ENCODE measurements at places on chromosomes 3 and 15.

GRCh38 chr3:22922317-22922716 lies 280.8 kb upstream of the UBE2E2 start:
- DNase-seq: peak; percentile 14

DNA sequence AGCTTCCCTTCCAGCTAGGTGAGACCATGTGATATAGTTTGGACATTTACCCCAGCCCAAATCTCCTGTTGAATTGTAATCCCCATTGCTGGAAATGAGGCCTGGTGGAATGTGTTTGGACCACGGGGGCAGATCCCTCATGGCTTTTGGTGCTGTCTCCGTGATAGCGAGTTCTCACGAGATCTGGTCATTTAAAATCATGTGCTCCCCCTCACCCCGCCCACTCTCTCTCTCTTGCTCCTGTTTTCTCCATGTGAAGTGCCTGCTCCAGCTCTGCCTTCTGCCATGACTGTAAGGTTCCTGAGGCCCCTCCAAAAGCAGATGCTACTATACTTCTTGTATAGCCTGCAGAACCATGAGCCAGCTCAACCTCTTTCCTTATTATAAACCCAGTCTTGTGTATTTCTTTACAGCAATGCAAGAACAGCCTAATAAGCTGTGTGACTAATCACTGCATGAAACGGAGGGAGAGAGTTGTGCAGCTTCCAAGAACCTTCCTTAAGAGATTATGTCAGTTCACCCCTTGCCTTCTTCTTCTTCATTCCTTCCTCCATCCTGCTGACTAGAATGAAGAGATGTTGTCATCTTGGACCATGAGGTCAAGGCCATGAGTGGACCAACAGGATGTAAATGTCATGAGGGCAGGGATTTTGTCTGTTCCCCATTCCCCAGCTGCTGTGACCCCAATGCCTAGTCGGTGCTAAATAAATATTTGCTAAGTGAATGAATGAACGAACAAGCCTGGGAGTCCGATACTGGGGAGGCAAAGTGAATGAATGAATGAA lies 91.0 kb downstream of the CPN2 start:
- no peak for DNase-seq

GRCh38 chr15:80403712-80404056 lies 498 bp upstream of the ARNT2 start:
- DNase-seq: peak; percentile 28

DNA sequence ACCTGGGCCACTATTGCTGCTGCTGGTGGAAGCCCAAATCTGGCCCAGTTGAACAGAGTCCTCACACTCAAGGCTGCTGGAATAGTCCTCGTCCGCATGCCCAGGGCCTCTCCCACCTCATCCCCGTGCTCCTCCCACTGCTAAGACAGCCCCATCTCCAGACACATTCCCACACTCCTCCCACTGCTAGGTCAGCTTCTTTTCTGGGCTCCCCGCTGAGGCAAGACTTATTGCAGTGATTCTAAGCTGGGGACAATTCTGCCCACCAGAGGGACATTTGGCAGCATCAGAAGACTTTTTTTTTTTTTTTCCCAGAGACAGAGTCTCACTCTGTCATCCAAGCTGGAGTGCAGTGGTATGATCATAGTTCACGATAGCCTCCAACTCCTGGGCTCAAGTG lies 35.1 kb downstream of the POC1A start:
- DNase-seq: no peak

GRCh38 chr3:54826251-54826691 lies 101.6 kb downstream of the LRTM1 start:
- no peak for DNase-seq

DNA sequence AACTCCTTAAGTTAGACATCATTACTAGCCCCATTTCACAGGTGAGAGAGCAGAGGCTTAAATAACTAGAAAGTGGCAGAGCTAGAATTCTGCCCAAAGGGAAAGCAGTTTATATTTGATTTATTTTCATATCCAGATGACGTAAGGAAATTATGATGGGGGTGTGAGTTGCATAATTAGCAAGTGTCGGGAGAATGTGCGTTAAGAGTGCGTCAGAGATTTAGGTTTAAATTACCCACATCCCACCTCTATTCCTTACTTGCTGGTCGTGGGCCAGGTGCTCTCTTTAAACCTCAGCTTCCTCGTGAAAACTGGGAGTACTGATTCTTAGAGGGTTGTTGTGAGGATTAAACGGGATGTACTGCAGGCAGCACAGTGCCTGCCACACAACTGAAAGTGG lies 32.3 kb downstream of the FSTL1 start:
- no peak for DNase-seq

GRCh38 chr3:145936971-145937370 lies 224.0 kb downstream of the PLOD2 start:
- no peak for DNase-seq

DNA sequence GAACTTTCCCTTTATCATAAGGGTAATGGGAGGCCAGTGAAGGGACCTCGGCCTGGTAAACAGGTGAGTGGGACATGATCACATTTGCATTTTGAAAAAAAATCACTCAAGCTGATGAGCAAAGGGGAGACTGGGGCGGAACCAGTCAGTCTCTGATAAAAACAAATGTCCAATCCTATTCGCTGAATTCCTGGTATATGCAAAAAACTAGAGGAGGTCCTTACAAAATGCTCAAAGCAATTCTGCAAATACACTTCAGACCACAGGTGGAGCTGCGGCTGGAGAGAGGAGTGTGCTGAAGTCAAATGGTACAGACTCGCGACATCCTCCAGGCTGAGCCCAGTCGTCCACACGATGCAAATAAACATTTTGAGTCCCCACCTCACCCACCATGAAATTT lies 166.7 kb downstream of the FOXP1 start:
- no peak for DNase-seq

DNA sequence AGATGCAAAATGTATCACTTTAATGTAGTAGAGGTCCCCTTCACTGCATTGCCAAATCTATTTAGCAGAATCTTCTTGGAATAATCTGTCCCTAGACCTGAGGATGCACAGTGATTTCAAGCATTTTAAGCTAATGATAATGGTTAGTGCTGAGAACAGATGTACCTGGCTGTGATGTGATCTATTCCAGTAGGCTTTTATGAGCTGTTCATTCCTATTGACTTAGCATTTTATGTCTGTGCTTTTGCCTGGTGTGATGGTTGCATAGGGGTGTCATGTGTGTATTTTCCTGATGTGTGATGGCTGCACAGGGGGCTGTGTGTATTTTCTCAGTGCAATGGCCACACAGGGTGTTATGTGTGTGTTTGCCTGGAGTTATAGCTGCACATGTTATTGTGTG lies 272.9 kb downstream of the TIGIT start:
- no peak for DNase-seq

GRCh38 chr15:68427366-68427765 lies 4.6 kb downstream of the ITGA11 start:
- no peak for DNase-seq

DNA sequence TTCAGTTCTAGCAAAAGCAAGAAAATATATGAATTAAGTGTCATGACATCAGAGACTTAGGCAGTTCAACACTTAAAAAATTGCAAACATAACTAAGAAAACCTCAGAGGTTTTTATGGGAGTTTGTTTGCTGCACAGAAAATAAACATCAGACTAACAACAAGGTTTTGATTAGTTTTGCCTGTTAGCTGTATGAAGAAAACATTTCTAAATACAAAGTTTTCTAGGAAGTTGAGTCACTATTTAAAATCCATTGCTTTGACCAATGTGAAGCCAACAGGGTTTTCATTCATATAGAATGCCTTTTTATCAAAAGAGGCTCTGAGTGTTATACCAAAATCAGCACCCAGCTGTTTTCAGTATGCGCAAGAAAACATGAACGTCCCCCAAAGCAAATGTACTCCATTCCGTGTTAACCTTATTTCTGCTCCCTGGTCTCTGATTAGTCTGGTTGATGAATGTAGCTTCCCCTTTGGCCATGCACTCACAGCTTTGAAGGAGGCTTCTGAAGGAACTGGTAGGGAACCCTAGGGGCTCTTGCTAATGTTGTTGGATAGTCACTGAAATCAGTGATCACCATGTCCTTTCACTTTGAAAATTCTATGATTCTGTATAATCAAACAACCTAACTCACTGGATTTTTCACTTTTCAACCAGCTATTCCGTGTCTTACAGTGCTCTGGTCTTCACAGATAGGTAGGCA lies 89.6 kb upstream of the TSEN2 start:
- DNase-seq: no peak

GRCh38 chr3:71372241-71372768 lies 211.2 kb downstream of the FOXP1 start:
- DNase-seq: no peak

- DNase-seq: no peak
Measured at GRCh38 chr3:175956964-175957363, 1097.8 kb downstream of the NAALADL2 start.

GRCh38 chr3:158830391-158830790 lies 28.5 kb downstream of the MFSD1 start:
- DNase-seq: no peak

- DNase-seq: no peak
Measured at GRCh38 chr3:9255976-9256375, 6.5 kb upstream of the SRGAP3 start.

DNA sequence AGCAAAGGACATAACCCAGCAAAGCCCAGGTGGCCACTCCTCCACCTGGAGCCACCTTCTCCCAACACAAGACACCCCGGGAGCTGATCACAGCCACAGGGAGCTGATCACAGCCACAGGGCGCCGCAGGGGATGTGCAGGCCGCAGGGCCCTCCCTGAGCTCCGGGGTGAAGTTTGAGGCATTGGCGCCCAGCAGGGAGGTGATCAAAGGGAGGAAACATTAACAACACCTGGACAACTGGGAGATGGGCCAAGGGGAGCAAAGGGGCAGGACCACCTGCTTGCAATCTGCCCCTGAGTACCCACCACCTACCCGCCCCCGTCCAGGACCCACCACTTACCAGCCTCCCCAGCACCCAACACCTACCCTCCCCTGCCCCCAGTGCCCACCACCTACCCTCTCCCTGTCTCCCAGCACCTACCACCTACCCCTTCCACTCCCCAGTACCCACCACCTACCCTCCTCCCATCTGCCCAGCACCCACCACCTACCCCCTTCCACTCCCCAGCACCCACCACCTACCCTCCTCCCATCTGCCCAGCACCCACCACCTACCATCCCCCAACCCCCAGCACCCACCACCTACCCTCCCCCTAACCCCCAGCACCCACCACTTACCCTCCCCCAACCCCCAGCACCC lies 2.4 kb downstream of the UROC1 start:
- no peak for DNase-seq

DNA sequence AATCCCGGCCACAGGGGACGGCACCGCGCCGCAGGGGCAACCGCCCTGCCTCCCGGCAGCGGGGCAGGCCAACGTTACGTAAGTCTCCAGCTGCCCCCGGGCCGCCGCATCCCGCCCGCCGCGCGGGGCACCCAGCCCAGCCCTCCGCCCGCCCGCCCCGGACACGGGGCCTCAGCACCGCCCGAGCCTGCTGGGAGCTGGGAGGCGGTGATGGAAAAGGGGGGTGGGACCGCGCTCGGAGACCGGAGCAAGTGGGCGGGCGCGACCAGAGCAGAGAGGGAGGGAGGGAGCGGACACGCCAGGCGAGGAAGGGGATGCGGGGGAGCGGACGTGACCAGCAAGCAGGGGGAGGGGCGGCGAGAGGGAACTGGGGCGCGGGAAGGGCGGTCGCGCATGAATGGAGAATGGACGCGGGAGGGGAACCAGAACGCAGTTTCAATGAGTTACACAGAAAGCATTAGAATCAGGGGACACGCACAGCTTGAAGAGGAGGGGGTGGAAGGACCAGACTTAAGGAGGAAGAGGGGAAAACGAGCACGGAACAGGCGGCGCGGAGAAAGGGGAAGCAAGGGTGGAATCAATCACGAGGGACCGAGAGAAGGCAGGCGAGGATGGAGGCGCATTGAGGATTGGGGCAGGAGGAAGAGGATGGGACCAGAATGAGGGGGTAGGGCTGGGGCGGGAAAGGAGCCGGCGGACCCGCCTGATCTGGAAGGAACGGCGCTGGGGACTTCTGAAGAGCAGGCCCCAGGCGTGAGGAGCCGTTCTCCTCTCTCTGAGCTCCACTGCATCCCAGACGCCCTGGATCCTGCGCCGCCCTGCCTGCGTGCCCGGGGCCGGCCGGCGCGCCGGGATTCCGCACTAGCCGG lies 559 bp downstream of the PKM start:
- DNase-seq: peak; percentile 75

- no peak for DNase-seq
Measured at GRCh38 chr3:47716656-47717055, 65.0 kb downstream of the SMARCC1 start.

DNA sequence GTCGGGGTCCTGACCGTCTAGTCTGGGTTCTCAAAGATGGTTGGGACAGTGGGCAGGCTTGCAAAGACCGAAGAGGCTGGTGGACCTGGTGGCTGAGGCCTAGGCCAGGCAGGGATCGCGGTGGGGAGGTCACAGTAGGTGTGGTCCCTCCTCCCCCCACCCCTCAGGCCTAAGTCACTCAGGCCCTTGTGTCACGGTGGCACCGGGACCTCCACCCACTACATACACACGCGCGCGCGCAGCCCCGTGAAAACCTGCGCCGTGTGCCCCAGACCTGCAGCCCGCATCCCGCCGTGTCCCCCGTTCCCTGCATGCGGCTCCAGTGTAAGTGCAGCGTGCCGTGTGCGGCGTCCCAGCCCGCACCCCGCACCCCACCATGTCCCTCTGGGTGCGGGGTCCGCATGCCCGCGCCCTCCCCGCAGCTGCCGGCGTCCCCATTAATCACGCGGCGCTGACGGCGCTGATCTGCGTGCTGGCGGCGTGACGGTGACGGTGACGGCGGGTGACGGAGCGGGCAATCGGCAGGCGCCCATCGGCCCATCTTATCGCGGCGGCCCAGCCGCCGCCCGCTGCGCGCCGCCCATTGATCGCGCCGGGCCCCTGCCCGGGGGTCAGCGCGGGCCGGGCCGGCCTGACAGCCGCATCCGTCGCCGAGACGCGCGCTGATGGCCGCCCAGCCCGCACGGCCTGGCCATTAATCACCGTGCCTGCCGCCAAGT lies 24.4 kb downstream of the SEC61A1 start:
- DNase-seq: no peak

DNA sequence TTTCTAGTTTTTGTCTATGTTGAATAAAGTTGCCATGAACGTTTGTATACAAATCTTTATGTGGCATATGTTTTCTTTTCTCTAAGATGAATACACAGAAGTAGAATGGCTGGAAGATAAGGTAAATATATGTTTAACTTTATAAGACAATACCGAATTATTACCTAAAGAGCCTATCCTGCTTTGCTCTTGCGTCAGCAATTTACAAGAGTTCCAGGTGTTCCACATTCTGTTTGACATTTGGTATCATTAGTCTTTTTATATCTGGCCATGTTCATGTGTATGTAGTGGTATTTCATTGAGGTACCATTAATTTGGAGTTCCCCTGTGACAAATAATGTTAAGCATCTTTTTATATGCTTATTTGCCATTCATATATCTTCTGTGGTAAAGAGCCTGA lies 74.1 kb upstream of the TRIM42 start:
- DNase-seq: no peak
